ENCODE measurements at places on chromosomes 5 and 9. TPM values are rescaled to one million over a fixed set of nuclear protein-coding genes. Genes with fewer than 3 reads are reported as not detected.

DNA sequence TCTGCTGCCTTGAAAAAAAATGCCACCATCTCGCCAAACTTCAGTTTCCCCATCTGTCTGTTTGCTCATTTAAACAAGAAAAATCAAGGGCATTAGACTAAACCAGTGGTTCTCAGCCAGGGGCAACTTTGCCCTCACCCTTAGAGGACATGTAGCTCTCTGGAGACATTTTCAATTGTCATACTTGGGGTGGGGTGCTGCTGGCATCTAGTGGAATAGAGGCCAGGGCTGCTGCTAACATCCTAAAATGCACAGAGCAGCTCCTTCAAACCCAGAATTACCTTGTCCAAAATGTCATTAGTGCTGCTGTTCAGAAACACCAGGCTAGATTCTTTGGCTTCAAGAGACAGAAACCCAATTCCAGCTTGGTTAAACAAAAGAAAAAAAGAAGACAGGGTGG is 71.1 kb upstream of the FOXE1 start:
- no peak for DNase-seq

DNA sequence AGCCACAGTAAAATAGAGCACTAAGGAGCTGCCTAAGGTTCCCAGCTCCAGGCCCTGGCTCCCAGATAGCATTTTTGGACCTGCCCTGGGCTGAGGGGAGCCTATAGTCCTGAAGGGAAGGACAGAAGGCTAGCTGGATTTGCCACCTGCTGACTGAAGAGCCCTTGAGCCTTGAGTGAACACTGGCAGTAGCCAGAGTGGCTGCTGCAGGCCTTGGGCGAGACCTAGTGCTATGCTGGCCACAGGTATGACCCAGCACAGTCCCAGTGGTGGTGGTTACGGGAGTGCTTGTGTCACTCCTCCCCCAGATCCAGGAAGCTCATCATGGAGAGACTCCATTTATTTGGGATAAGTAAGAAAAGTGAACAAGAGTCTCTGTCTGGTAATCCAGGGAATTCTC is 10.3 kb upstream of the STX17 start:
- DNase-seq: no peak

GRCh38 chr9:78989031-78989658 is 582.6 kb upstream of the TLE4 start:
- no peak for DNase-seq

DNA sequence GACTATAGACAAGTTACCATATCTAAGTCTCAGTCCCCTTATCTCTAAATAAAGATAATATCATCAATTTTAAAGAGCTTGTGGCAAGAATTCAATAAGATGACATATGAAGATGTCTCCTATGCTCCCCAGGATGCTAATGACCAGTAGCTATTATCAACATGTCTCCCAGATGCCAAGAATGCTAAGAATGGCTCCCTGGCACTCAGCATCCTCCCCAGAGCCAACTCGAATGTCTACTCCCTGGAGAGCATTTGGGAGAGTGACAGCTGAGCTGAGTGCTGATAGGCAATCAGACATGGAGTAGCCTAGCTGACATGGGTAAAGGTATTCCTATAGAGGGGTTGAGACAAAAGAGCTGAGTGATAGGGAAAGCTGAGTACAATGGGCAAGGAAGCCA is 15.9 kb downstream of the P4HA2 start:
- DNase-seq: no peak

- no peak for DNase-seq
Observed at GRCh38 chr5:157530226-157530972, 45.2 kb downstream of the ADAM19 start.

DNA sequence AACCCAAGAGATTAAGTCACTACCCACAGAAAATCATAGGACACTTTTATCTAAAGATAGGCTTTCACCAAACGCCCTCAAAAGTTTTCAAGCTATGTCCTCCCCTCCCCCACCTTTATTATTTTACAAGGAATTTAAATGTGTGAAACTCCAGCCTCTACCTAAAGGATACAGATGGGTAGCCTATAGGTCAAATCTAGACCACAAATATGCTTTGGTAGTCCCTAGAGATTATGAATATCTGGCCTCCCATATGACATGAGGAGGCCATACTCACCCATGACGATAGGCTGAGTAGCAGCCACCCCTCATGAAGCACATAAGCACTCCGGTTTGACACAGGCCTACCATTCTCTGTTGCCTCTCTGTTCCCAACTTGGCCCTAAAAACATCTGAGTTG is 11.9 kb downstream of the SIL1 start:
- DNase-seq: no peak

DNA sequence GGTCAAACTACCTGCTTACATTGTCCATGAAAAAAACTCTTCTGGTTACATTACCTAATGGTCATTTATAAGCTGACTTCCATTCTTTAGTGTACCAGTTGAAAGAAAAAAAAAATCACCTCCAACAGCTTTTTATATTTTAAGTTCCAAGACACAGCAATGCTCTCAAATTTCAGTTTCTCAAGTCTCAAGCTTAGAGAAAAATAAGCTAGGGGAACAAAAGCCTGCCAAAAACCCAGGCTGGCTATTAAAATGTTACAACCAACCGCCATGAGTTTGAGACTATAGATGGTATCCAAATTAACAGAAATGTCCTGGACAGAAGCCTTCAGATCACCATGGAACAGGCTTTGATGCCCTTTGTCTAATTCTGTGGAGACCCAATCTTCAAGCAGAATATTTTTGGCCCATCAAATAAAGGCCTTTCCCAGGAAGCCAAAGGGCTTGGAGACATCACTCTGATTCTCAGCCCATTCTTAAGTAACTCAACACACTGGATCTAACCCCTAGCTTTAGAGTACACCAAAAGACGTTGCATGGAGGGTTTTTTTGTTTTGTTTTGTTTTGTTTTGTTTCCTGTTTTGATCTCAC is 343.7 kb downstream of the GLIS3 start:
- DNase-seq: no peak

GRCh38 chr5:19536387-19536786 is 451.6 kb downstream of the CDH18 start:
- DNase-seq: no peak

DNA sequence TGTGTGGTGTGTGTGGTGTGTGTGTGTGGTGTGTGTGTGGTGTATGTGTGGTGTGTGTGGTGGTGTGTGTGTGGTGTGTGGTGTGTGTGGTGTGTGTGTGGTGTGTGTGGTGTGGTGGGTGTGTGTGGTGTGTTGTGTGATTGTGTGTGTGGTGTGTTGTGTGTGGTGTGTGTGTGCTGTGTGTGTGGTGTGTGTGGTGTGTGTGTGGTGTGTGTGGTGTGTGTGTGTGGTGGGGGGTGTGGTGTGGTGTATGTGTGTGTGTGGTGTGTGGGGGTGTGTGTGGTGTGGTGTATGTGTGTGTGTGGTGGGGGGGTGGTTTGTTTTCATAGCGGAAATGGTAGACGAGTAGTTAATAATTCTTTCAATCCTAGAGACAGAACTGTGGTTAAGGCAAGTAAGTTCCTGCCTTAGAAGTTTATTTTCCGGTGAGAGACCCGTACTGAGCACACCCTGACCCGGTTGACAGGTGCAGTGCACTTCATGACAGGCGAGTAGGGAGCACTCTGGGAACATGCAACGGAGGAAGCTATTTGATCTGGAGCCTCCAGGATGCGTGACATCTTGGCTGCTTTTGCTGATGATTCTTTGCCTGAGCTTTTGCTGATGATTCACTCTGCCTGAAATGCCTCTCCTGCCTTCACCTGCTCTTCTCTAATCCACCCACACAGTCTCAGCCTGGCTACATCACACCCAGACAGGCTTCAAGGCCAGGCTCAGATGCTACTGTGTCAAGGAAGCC is 21.7 kb upstream of the FAT2 start:
- DNase-seq: peak; percentile 41

DNA sequence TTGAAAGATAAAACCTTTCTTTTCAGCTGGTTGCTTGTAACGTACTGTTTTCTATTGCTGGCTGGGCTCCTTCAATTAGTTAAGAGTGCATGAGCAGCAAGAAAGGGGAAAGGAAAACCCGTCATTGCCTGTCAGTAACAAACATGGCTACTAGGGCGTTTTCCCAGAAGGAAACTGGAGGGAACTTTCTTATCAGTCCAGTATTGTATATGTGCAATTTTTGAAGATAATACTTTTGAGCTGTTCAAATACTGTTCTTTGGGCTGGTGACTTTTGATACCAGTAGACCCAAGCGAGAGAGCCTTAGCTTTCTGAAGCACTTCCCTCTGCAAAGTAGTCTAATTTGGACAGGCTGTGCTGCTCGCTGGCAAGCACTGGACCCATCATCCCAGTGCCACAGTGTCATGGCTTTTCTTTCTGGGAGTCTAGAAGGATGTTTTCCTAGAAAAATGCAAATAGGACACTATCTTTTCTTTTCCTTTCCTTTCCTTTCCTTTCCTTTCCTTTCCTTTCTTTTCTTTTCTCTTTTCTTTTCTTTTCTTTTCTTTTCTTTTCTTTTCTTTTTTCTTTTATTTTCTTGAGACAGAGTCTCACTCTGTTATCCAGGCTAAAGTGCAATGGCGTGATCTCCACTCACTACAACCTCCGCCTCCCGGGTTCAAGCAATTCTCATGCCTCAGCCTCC is 149.9 kb upstream of the SMIM23 start:
- no peak for DNase-seq

DNA sequence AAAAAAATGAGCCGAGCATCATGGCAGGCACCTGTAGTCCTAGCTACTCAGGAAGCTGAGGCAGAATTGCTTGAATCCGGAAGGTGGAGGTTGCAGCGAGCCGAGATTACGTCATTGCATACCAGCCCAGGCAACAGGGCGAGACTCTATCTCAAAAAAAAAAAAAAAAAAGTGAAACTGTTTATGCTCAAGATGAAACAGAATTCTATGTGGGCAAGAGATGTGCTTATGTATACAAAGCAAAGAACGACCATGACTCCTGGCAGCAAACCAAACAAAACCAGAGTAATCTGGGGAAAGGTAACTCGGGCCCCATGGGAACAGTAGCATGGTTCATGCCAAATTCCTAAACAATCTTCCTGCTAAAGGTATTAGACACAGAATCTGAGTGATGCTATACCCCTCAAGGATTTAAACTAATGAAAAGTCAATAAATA is 32.6 kb upstream of the PLAC8L1 start:
- peak; percentile 8 for DNase-seq

GRCh38 chr9:123432331-123433236 is 76.6 kb downstream of the CRB2 start:
- DNase-seq: no peak

GRCh38 chr5:143440448-143441115 is 37.1 kb upstream of the NR3C1 start:
- DNase-seq: no peak

DNA sequence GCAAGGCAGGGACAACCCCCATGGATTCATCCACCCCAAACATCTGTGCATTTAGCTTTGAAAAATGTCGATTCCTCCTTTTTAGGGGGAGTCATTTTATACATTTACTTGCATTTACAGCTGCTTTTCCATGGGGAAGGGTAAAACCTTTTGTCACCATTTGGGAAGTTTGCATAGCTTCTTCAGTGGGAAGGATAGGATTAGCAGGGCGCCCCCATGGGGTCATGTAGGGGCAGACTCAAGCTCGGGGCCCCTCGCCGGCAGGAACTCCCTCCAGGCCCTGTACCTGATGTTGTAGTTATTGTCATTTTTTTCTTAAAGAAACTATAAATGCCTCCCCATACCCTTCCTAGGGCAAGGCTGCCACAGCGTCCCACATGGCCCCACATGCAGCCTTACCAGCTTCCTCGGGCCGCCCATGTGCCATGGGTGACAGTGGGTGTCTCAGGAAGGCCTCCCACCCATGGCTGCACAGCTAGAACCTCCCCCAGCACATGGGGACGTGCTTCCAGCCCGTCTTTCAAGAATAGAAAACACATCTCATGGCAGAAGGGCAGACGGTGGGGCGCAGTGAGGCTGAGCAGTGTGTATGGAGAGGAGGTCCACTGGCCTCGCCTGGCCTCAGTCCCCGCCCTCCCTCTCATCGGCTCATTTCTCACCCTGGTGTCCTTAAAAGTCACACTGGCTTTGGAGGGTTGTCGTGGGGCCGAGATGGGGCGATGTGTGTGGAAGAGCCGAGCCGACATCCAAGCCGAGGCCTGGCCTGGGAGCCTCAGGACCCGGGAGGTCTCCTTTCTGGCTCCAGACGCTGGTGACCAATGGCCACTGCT is 76.1 kb upstream of the OTULINL start:
- DNase-seq: no peak

DNA sequence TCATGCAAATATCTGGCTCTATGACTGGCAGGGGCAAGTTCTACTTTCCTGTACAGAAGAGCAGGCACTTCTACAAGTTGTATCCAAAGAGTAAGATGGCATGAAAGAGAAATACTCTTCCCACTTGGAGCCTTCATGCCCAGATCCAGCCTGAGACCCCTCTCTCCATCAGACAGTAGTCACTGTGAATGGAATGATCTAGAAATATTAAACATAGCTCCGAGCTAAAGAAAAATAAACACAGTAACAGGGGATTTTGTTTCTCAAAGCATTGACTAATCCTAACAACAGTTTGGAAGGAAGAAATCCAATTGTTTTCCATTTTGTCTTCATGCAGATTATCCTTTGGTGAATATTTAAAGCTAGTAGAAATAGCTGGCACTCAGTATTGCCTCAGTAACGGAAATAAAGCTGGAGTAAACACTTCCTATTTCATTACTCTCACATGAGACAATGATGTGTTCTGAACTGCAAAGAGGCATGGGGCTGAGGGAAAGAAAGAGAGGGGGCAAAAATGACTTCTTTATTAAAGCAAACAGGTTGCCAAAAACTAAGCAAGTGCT is 100.0 kb downstream of the SEMA5A start:
- DNase-seq: no peak

GRCh38 chr9:111250875-111251842 is 78.9 kb downstream of the OR2K2 start:
- DNase-seq: no peak

DNA sequence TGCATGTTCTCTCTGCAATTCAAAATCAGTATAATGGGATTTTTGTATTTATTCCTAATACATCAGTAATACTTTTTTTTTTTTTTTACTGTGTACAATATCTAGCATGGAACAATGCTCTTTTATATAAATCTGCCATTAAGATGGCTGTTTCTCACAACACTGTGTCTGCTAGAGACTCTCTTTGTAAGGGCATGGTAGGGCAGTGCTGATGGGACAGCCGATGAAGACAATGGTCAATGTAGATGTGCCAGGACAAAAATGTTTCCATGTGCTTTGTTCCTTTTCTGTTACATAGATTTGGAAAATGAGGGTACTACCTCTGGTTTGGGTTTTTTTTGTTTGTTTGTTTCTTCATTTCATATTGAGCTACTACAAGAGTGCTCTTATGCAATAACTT is 95.3 kb upstream of the ITGA2 start:
- no peak for DNase-seq

- DNase-seq: no peak
Observed at GRCh38 chr9:127722055-127722745, 6.3 kb downstream of the TTC16 start.

DNA sequence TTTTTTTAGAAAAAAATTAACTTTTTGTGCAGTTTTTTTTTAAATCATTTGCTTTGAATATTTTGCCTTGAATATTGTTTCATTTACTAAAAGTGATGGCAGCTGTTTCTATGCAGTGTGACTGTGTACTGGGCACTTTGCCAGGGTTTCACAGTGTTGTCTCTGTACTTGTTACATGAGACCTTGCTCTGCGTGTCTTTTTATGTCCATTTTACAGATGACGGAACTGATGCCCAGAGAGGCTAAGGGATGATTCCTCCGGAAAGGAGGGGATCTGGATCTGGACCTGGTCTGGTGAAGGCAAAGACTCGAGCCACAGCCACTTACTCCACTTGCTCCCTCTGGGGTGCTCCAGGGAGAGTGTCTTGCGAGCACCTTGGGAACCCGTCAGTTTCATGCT is 124.8 kb upstream of the PTCH1 start:
- DNase-seq: no peak

The IRGM gene
- not detected for polyA plus RNA-seq

The MEIKIN gene
- not detected for polyA plus RNA-seq

The TPRN gene
- 6.5 TPM for polyA plus RNA-seq

The IFNA21 gene
- polyA plus RNA-seq: not detected

The CD180 gene
- 0.01 TPM for polyA plus RNA-seq

The SHISAL2B gene
- polyA plus RNA-seq: not detected

The WDR5 gene
- 48.7 TPM for polyA plus RNA-seq
